ENCODE measurements at places on chromosomes 1 and 21. TPM values are rescaled to one million over a fixed set of nuclear protein-coding genes. Genes with fewer than 3 reads are reported as not detected.

Gene LAD1
- total RNA-seq, result 30.5 TPM

Gene FCRL5
- 1.0 TPM for total RNA-seq

Gene LRRC8C
- total RNA-seq, result 2.5 TPM

Gene PAQR6
- 7.1 TPM for total RNA-seq

Gene UTP11
- 60.5 TPM for total RNA-seq

Gene SELL
- not detected for total RNA-seq

Gene INSRR
- total RNA-seq, result not detected

Gene SPRR2B
- not detected for total RNA-seq

Gene HTR1D
- 11.5 TPM for total RNA-seq

Gene KCNJ9
- 0.08 TPM for total RNA-seq

Gene AK2
- total RNA-seq, result 127 TPM

Gene SPTA1
- total RNA-seq, result not detected

Gene PROX1
- total RNA-seq, result 1.5 TPM

Gene CENPF
- 170 TPM for total RNA-seq

Gene FNDC10
- 19.0 TPM for total RNA-seq

Gene DENND1B
- 2.5 TPM for total RNA-seq

Gene AMY2A
- total RNA-seq, result not detected

Gene FCRL6
- not detected for total RNA-seq

Gene HSD11B1
- not detected for total RNA-seq

Gene HSD3B2
- not detected for total RNA-seq

Gene ADAMTS4
- 7.2 TPM for total RNA-seq

Gene ANGPTL3
- not detected for total RNA-seq

Gene EDN2
- 0.39 TPM for total RNA-seq

Gene CLCNKA
- total RNA-seq, result 0.95 TPM

Gene DPYD
- 0.73 TPM for total RNA-seq

Gene C1QTNF12
- 4.9 TPM for total RNA-seq

Gene FOXE3
- 0.27 TPM for total RNA-seq

Gene CD5L
- not detected for total RNA-seq

Gene TFF1
- not detected for total RNA-seq

Gene KCNC4
- total RNA-seq, result 11.2 TPM

Gene GPR37L1
- total RNA-seq, result 0.13 TPM

Gene CFAP141
- total RNA-seq, result not detected

Gene LDLRAD2
- 0.94 TPM for total RNA-seq

Data from H1 (cell line).